ENCODE measurements at places on chromosomes 1 and 21.

- DNase-seq: no peak
Observed at GRCh38 chr1:150150133-150151021, 661 bp downstream of the PLEKHO1 start.

DNA sequence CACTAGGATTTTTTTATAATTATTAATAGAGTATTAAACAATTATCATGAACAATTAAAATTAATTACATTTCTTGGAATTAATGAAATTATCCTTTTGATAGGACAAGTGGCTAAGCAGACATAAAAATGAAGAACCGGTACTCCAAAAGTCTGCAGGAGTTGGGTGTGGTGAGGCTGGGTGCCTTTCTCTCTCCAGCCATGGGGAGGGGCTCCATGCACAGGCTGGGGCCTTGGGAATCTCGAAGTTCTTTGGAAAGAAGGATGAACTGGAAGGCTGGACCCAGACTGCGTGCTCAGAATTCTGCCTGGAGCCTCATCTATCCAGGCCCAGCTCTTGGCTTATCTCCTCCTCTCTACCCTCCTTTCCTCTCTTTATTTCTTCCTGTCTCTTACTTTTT lies 94.1 kb downstream of the ACTL8 start:
- no peak for DNase-seq

DNA sequence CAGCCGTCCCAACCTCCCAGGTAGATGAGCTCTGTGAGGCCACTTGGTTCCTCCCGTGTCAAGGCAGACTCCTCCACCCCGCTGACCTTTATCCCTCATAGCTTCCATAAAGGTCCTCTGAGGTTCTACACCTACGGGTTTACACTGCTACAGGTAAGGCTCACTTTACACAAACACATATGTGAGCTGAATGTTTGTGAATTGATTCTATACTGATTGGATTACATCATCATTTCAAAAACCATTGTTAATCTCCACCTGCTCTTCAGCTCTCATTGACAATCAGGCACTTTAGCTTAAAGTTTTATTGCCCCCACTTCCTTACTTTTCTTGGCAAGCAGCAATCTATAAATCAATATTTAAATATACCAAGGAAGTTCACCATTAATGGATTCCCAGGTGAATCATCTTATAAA lies 12.8 kb upstream of the RGS16 start:
- no peak for DNase-seq

GRCh38 chr1:204439621-204440375 lies 28.2 kb upstream of the PPP1R15B start:
- no peak for DNase-seq

- peak; percentile 70 for DNase-seq
Observed at GRCh38 chr21:38733972-38734546, 71.7 kb upstream of the ETS2 start.

GRCh38 chr1:76055987-76056386 lies 18.6 kb upstream of the ST6GALNAC3 start:
- no peak for DNase-seq

Data from stimulated activated CD4-positive, alpha-beta T cell treated with anti-CD3 and anti-CD28 coated beads, Interleukin-1b, Interleukin-23, amount 100 ng/mL, for 1 hour (primary cell).